ENCODE measurements at places on chromosomes 7 and 10.

DNA sequence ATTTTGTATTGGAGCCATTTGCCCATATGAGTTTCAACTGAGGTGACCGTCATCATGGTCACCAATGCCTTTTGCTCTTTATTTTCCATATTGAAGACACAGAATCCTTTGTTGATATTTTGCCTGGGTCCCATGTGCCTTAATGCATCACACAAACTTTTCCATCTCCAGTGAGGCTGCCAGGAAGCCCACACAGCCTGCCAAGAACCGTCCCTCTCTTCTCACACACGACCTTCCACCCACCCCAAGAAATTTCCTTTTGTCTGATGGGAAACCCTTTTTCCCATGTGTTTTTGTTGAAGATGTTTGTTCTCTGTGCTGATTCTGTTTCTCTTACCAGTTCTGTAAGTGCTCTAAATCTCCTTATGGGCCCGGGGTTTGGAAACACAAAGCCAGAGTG, 168.9 kb downstream of the CSTF2T start:
- no peak for DNase-seq

DNA sequence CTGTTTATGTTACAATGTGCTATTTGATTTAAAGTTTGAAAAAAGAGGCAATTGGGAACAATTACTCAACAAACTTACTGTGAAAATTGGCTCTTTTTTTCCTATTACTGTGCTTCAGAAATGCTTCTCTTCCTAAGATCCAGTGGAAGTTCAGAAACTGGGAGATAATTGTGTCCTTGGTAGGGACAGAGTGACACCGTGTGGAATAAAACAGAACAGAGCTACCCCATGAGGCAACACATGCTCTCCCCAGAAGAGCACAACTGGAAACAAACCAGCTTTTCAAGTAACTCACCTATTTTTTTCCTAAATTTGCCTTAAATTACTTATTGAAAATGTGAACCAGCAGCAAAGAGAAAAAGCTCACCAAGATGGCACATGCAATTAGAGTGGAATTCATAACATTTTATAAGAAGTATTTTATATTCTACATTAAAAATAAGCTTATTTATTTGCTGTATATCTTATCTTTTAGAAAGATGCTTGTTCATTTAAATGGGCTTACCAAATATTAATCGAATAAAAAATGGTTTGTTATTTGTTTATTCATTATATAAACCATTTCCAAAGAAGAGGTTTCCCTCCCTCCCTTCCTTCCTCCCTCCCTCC, 346.1 kb upstream of the ANKRD30A start:
- no peak for DNase-seq

GRCh38 chr10:110818311-110819256, 53.1 kb upstream of the PDCD4 start:
- no peak for DNase-seq

GRCh38 chr10:131559450-131559911, 248.0 kb upstream of the TCERG1L start:
- no peak for DNase-seq

DNA sequence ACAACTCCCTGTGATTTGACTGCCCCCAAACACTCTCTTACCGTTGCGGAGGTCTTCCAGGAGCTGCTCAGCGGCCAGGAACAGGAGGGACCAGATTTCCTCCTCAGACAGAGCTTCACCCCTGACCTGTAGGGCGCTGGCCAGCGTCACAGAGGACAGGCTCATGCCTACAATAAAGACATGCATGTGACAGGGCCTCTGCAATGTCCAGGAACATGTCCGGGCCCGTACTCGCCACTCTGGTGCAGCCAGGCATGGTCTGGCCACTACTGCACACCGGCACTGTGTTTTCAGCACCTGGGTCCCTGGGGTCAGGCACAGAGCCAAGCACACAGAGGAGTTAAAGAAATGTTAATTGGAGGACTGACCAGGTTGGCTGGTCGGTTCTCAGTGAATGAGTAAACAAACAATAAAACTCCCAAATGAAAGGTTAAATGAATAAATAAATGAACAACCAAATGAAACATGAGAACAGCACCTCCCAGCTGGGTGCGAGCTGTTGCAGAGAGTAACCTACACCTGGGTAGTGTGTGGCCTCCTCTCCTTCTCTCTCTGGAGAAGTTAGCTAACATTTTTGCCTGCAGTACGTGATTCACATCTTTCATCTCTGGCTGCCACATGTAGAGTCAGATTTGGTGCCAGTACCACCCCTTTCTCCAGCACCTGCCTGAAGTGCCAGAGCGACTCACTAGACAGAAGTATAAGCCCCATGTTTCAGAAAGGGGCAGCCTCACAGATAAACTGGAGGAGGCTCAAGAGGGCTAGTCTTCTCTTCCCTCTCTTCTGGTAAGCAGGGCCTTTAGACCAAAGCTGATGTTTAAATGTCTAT, 22.8 kb downstream of the FRMPD2 start:
- DNase-seq, result no peak

DNA sequence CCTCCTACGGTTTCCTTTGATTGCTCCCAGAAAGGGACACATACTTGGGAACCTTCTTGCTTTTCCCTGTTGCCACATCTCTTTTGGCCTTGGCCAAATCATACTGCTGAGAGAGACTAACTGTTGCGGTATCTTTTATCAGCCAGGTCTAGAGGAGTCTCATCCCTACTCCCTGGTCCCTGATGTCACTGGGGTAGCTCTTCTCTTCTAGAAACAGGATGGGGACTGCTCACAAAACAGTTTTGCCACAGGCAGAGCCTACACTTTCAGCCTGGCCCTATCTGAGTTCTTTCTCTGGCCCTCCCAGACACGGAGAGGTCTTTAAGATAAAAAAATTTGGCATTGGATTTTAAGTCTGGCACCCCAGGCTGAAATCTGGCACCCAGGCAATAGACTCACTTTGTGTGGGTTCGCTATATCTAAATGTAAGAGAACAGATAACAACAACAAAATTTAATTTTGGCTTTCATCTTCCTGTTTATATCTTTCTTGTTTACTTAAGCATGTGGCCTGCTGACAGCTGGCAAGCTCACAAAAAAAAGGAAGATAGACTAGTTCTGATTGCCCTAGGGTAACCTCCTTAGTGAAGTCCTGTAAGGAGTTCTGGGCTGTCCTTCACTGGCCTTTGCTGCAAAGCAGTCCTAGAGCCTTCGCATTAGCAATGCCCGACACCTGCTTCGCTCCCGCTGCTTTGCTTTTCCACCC, 228.3 kb upstream of the NPVF start:
- DNase-seq, result no peak

GRCh38 chr7:77455321-77455720, 39.2 kb upstream of the GSAP start:
- no peak for DNase-seq

DNA sequence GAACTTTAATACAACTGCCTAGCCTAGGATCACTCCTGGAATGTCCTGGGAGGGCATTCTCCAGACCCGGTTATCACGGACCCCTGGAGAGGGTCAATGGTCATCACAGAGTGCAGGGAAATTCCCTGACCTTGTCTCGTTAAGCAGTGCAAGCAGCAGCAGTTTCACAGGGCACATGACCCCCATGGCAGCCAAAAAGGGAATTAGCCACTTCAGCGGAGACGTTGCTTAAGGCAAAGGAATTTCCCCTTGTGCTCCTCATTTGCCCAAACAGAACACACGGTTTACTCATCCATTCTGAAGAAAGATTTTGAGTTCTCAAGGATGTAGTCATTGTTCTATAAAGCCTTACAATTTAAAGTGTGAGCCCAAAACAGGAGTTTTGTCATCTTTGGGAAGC, 260.3 kb downstream of the SNX13 start:
- DNase-seq, result no peak

- DNase-seq, result no peak
Observed at GRCh38 chr7:46485481-46486065, 564.5 kb upstream of the IGFBP3 start.

DNA sequence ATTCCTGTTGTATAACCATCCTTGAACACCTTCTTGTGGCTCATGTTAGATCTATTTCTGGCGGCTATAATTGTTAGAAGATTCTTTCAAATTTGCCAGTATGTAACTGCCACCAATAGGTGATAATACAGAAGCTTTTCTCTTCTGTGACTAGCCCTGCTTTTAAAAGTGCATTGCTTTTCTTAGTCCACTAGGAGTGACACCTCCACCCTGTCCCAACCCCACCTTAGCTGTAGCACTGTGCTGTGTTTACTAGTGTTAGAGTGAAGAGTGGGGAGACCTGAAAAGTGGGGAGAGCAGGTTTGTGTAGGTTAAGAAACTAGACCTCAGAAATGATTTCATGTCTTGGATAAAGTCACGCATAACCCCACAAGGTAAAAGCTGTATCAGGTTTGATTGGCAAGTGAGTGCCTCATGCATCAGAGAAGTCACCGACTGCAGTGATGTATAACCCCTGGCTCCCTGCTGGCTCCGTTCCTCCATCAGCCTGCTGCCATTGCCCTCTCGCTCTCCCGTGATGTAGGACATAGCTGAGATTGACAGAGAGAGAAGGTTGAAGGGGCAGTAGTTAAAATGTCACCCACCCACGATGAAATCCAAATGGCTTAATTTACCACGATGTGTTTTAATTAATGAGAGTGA, 12.5 kb downstream of the NPVF start:
- DNase-seq, result no peak

DNA sequence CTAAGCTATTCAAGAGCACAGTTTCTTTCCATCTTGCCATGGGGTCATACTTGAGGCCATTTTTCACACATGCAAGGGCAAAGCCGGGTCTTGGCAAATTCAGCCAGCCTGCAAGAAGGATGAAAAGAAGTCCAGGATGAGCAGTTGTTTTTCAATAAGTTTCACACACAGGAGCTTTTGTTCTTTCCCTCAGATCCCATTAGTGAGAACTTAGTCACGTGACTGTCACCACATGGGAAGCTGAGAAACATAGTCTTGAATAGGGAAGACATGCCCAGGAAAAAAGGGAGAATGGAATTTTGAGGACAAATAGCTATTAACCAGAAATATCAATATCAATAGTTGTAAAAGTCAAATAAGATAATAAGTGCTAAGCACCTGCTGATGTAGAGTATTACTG, 137.7 kb downstream of the AHR start:
- DNase-seq, result no peak

GRCh38 chr10:29784175-29784773, 149.5 kb upstream of the SVIL start:
- DNase-seq, result no peak

DNA sequence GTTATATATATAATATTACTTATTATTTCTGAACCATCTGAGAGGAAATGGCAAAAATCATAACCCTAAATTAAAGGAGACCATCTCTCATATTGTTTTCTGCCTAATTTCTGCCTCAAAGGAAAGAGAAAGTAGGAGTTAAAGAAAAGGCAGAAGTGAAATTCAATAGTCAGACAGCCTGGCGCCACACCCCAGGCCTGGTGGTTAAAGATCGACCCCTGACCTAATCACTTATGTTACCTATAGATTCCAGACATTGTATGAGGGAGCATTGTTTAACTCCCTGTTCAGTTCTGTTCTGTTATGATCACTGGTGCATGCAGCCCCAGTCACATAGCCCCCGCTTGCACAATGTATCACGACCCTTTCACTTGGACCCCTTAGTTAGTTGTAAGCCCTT, 24.9 kb upstream of the CHST3 start:
- no peak for DNase-seq

DNA sequence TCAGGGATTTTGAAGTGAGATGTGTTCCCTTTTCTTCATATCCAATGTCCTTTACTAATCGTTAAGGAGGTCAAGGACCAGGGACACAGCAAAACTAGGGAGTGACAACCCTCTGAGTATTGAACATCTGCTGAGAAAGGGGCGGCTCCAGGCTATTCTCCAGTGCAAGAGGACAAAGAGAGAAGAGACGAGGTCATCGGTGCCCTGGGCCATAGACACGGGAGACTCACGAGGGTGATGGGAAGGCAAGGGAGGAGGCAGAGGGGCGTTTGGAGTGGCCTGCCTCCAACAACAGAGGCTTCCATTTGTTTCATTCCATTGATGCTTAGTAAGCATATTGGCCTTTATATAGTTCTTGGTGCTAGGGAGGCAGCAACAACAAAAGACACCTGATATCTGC, 268.4 kb downstream of the CXCL12 start:
- DNase-seq, result no peak

GRCh38 chr10:119801998-119802538, 70.6 kb downstream of the MCMBP start:
- DNase-seq, result no peak

- DNase-seq, result no peak
Observed at GRCh38 chr7:112206991-112207592, 597 bp downstream of the ZNF277 start.

GRCh38 chr7:44898039-44898438, 12.7 kb upstream of the PURB start:
- DNase-seq, result no peak
